ENCODE measurements at places on chromosomes 1 and 21.

GRCh38 chr1:150271291-150271959, 1.2 kb upstream of the C1orf54 start:
- peaks cover 2% of the 10 kb centered on the region for H3K4me1 ChIP-seq
- peak overlapping the region; percentile 43 for H3K4me3 ChIP-seq
- no peak for DNase-seq
- H3K27me3 ChIP-seq, result no peaks in the 10 kb centered on the region
- peaks cover 10% of the 10 kb centered on the region for H3K36me3 ChIP-seq

DNA sequence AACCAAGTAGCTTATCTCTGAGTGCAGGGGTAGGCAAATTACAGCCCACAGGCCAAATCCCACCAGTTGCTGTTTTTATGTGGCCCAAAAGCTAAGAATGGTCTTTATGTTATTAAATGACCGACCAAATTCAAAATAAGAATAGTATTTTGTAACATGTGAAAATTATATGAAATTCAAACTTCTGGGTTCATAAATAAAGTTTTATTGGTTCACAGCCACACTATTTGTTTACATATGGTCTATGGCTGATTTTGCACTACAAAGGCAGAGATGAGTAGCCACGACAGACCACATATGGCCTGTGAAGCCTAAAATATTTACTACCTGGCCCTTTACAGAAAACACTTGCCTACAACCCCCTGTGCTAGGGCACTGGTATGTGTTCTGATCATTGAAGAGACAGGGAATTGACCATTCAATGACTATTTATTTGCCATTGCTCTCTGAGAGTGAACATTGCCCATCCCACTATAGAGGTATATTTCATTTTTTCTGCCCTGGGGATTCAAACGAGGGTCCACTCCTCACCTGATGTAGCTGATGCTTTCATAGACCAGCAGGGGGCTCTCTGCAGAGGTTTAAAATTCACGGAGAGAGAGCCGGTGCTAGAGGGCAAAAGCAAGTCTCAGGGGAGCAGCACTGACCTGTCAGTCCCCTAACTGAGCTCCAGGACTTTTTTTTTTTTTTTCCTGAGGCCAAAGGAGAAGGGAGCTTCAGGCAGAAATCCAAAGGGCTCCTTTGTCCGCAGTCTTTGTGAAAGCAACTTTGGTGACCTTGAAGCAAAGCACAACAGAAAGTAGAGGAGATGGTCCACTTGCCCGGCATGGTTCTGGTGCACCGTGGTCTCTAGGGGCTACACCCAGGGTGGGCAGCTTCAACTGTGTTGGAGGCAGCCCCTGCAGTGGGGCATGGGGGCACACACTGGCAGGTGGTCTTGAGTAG, 7.3 kb upstream of the GNL2 start:
- DNase-seq, result peak; percentile 57
- no peaks in the 10 kb centered on the region for H3K4me1 ChIP-seq
- H3K4me3 ChIP-seq, result no peak overlapping the region
- H3K36me3 ChIP-seq, result no peaks in the 10 kb centered on the region
- no peak overlapping the region for H3K27ac ChIP-seq

GRCh38 chr1:58065520-58065919, 481.0 kb downstream of the OMA1 start:
- DNase-seq, result peak; percentile 55
- H3K36me3 ChIP-seq, result no peaks in the 10 kb centered on the region
- H3K4me3 ChIP-seq, result no peak overlapping the region
- no peak overlapping the region for H3K27ac ChIP-seq

DNA sequence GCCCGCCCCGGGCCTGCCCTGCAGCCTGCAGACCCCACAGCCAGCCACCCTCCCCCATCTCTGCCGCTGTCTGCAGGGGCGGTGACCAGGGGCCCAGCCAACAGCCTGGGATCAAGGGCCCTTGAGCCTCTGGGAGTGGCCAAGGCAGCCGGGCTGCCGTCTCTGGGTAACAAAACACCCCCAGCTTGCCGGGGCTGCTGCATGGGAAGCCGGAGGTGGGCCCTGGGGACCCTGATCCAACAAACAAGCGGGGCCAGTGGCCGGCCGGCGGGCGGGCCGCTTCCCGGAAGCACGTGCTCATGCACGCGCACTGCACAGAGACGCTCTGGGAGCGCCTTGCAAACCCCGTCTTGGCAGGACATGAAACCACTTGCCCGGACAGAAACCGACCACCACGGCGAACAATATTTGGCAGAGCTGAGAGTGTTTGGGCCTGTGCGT, 13.2 kb downstream of the MEGF6 start:
- no peaks in the 10 kb centered on the region for H3K27me3 ChIP-seq
- no peak overlapping the region for H3K4me3 ChIP-seq
- peak; percentile 36 for DNase-seq
- H3K4me1 ChIP-seq, result peaks cover 3% of the 10 kb centered on the region
- no peaks in the 10 kb centered on the region for H3K36me3 ChIP-seq

DNA sequence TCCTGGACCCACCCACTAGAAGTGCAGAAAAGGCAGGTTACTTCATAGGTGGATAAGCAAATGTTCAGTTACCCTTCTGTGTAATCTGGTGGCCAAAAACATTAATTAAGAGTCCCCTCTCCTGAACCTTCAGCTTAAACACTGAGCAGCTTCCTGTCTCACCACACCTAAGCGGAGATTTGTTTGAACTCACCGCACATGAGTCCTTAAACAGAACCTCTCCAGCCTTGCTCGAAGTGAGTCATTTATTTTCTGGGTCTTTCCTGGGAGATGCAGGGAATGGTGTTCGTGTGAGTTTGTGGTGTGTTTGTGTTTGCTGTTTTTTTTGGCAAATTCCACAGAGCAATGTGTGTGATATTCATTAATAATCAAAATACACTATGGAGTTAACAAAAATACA, 7.6 kb upstream of the FNBP1L start:
- no peaks in the 10 kb centered on the region for H3K27me3 ChIP-seq
- H3K4me3 ChIP-seq, result no peak overlapping the region
- no peak for DNase-seq
- no peaks in the 10 kb centered on the region for H3K36me3 ChIP-seq

DNA sequence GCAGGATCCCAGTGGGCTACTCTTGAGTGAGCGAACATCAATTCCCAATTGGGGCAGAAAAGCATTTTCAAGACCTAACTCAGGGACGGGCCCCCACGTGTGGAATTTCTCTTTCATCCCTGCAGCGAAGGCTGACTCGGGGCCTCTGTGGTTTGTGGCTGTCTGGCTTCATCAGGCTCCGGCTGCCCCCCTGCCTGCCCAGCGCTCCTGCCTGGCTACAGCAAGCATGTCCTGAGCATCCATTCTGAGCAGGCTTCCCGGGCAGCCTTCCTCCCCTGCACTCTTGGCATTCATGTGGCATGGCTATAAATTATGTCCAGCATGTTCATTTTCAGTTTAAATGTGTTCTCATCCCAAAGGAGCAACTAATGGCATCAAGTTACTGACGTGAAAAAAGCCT, 588.1 kb downstream of the KIF26B start:
- H3K27ac ChIP-seq, result no peak overlapping the region
- peaks cover 3% of the 10 kb centered on the region for H3K36me3 ChIP-seq
- no peaks in the 10 kb centered on the region for H3K4me1 ChIP-seq
- DNase-seq, result no peak
- H3K4me3 ChIP-seq, result no peak overlapping the region
- no peaks in the 10 kb centered on the region for H3K27me3 ChIP-seq

- peaks cover 6% of the 10 kb centered on the region for H3K4me1 ChIP-seq
- no peaks in the 10 kb centered on the region for H3K27me3 ChIP-seq
- H3K4me3 ChIP-seq, result no peak overlapping the region
- DNase-seq, result no peak
These were observed 124.2 kb downstream of the GALNT2 start for GRCh38 chr1:230191079-230191804.

- H3K36me3 ChIP-seq, result peaks cover 54% of the 10 kb centered on the region
- H3K4me3 ChIP-seq, result no peak overlapping the region
- no peaks in the 10 kb centered on the region for H3K27me3 ChIP-seq
- no peak for DNase-seq
These were observed 5.9 kb upstream of the A3GALT2 start for GRCh38 chr1:33326785-33327184.

GRCh38 chr1:171422511-171422910, 62.8 kb upstream of the PRRC2C start:
- H3K27me3 ChIP-seq, result no peaks in the 10 kb centered on the region
- H3K4me1 ChIP-seq, result peaks cover 7% of the 10 kb centered on the region
- DNase-seq, result no peak

- no peak overlapping the region for H3K4me3 ChIP-seq
- no peaks in the 10 kb centered on the region for H3K27me3 ChIP-seq
- no peaks in the 10 kb centered on the region for H3K36me3 ChIP-seq
- H3K27ac ChIP-seq, result no peak overlapping the region
- no peaks in the 10 kb centered on the region for H3K4me1 ChIP-seq
These were observed 7.6 kb downstream of the DNMT3L start for GRCh38 chr21:44253832-44254710.

DNA sequence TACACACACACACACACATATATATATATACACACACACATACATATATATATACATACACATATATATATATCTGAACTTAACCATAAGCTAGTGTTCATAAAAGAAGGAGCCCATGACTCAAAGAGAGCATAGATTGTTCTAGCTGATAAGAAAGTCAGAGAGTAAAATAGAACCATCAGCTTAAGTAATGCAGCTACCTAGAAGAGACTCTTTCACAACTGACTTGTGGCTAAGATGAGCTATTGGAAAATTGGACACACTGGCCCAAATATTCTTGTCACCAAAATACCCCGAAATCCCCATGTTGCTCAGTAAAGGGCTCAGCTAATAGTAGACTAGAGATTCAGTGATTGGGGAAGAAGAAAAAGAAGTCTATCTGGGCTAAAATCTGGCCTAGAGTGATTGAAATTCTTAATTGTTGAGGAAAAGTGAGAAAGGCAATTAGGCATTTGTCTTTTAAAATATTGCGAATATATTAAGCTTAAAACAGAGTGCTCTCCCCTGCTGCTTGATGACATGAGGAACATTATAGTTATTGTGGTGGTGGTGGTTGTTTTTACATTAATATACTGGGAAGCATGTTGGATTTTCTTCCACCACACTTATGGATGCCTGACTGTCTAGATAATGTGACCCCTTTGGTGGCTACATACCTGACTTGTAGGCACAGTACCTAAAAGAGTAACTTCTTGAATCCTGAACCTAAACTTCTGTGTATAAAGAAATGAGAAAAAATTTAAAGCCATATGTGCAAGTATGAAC, 6.3 kb downstream of the SLAMF1 start:
- H3K27ac ChIP-seq, result no peak overlapping the region
- no peaks in the 10 kb centered on the region for H3K36me3 ChIP-seq
- H3K4me1 ChIP-seq, result no peaks in the 10 kb centered on the region

GRCh38 chr1:228144993-228145343, 4.8 kb upstream of the GJC2 start:
- H3K36me3 ChIP-seq, result no peaks in the 10 kb centered on the region
- no peaks in the 10 kb centered on the region for H3K27me3 ChIP-seq
- H3K4me1 ChIP-seq, result no peaks in the 10 kb centered on the region
- H3K4me3 ChIP-seq, result no peak overlapping the region
- no peak for DNase-seq

- no peaks in the 10 kb centered on the region for H3K4me1 ChIP-seq
These were observed 11.6 kb downstream of the MYBPH start for GRCh38 chr1:203163891-203164635.

GRCh38 chr1:178066908-178067614, 26.8 kb upstream of the RASAL2 start:
- no peak overlapping the region for H3K4me3 ChIP-seq
- H3K27me3 ChIP-seq, result no peaks in the 10 kb centered on the region
- H3K27ac ChIP-seq, result no peak overlapping the region
- no peaks in the 10 kb centered on the region for H3K36me3 ChIP-seq
- H3K4me1 ChIP-seq, result 0 out of 2 replicates have a peak, but pooled peaks cover under 1% of the 10 kb centered on the region

DNA sequence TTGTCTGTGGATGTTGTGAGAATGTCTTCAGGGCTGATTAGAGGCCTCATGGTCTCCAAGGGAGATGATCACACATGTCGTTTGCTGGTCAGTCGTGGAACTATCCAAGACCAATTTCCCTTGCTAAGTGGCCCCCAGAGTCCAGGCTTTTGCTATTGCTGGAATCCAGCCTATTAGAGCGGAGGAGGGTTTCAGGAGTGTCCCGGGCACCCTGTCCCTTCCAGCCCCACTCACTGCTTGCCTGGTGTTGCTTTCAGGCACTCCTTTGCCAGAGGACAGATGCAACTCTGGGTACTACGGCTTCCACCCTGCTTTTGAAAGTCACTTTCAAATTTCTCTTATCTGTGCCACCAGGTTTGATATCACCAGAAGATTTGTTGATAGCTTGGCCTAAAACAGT, 149.1 kb downstream of the NOS1AP start:
- no peak for DNase-seq
- no peak overlapping the region for H3K27ac ChIP-seq
- H3K27me3 ChIP-seq, result no peaks in the 10 kb centered on the region
- H3K4me1 ChIP-seq, result peaks cover 31% of the 10 kb centered on the region
- no peak overlapping the region for H3K4me3 ChIP-seq
- no peaks in the 10 kb centered on the region for H3K36me3 ChIP-seq

- DNase-seq, result no peak
- H3K4me1 ChIP-seq, result no peaks in the 10 kb centered on the region
- peaks cover 25% of the 10 kb centered on the region for H3K27me3 ChIP-seq
- H3K36me3 ChIP-seq, result peaks cover 8% of the 10 kb centered on the region
- H3K4me3 ChIP-seq, result peak overlapping the region; percentile 76
- no peak overlapping the region for H3K27ac ChIP-seq
These were observed 603 bp upstream of the OPRD1 start for GRCh38 chr1:28811369-28811765.

DNA sequence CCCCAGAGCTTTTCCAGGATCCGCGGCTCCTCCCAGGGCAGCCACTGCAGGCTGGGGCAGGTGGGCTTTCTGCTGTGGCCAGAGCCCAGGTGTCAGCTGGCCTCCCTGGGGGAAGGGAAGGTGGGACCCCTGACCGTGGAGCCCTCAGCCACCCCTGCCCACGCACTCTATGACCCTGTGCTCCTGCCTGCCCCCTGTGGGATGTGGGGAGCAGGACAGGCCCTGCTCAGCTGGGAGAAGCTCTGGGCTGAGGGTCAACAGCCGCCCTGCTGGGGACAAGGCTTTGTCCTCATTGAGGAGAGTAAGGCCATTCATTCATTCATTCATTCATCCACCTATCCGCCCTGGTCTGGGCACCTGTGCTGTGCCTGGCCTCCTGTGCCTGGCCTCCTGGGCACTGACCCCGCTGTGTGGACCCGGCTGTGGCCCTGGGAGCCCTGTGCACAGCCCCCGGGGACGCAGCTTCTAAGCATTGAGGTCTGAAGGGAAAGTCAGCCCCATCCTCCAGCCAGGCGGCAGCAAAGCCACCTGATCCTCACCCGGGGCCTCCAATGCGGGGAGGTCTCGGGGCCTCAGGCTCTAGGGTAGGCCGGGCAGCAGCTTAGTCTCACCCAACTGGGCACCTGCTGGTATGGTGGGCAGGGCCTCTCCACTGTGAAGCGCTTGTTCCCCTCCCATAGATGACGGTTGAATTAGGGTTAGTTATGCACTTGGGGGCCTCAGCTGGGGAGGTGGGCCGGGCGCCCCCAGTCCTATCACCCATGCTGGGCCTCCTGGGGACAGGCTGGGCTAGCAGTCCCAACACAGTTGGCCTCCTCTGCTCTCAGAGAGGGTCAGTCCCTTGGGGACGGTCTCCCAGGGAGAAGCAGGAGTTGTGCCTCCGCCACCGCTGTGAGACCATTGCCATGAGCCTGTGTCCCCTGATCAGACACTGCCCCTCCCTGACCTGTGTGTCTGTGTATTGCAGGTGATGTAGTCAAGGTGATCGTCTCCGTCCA, 6.0 kb downstream of the TNFRSF14 start:
- H3K4me3 ChIP-seq, result no peak overlapping the region
- no peaks in the 10 kb centered on the region for H3K36me3 ChIP-seq
- H3K27ac ChIP-seq, result no peak overlapping the region
- H3K27me3 ChIP-seq, result no peaks in the 10 kb centered on the region
